ENCODE measurements at places on chromosomes 3 and 15.

GRCh38 chr3:131705099-131705498, 202.3 kb upstream of the MRPL3 start:
- DNase-seq, result no peak

GRCh38 chr3:13716540-13717221, 163.2 kb downstream of the WNT7A start:
- DNase-seq, result no peak

DNA sequence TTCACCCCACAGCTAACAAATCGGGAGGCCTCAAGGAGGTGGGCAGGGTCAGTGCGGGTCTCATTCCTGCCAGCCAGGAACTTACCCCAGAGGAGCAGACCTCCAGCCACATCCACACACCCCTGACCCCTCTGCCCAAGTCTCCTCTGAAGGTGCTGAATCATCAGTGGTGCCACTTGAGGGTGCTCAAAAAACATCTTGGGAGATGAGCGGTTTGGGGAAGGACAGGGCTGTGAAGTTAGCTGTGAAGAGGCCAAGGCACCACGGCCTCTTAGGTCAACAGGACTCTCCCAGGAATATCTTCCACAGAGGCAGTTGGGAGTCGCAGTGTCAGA, 1.2 kb downstream of the DAPK2 start:
- DNase-seq, result no peak

DNA sequence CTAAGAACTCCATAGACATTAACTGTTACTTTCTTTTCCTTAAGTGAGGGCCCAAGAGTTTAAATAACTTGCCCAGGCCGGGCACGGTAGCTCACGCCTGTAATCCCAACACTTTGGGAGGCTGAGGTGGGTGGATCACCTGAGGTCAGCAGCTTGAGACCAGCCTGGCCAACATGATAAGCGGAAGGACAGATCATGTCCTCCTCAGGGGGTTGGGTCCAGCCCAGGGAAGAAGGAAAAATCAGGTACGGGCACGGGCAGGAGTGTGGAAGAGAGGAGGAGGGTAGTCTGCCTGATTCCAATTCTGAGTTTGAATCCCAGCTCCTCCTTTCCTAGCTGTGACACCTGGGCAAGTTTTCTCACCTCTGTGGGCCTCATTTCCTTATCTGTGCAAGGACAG, 118.8 kb downstream of the ANP32A start:
- DNase-seq, result no peak

- no peak for DNase-seq
Observed at GRCh38 chr15:80286055-80286454, 34.0 kb upstream of the CTXND1 start.

DNA sequence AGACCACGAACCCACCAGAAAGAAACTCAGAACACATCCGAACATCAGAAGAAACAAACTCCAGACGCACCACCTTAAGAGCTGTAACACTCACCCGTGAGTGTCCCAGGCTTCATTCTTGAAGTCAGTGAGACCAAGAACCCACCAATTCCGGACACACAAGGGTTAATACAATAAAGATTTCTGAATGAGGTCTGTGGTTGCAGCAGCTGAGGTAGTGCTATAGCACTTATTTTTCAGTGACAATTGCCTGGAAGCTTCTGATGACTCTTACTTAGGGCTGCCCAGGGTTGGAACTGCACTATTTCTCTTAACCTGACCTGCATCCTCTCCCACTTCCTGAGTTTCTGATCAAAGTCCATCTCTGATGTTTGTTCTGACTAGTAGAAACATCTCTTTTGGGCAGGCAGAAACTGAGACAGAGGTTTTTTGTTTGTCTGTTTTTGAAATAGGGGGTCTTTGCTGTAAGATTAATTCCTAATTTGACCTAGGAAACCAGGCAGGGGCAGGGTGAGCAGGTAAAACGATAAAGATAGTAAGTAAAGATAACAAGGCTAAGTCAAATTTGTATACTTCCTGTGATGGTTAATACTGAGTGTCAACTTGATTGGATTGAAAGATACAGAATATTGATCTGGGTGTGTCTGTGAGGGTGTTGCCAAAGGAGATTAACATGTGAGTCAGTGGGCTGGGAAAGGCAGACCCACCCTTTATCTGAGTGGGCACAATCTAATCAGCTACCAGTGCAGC, 169.1 kb downstream of the GAP43 start:
- no peak for DNase-seq

- DNase-seq, result no peak
Observed at GRCh38 chr3:60220768-60221167, 1030.5 kb downstream of the FHIT start.

GRCh38 chr3:46113608-46114007, 86.3 kb upstream of the XCR1 start:
- DNase-seq, result no peak

- DNase-seq, result no peak
Observed at GRCh38 chr15:72859017-72859756, 75.6 kb upstream of the ADPGK start.
